ELR (cell line): ENCODE measurements at places on chromosomes 13 and 19.

DNA sequence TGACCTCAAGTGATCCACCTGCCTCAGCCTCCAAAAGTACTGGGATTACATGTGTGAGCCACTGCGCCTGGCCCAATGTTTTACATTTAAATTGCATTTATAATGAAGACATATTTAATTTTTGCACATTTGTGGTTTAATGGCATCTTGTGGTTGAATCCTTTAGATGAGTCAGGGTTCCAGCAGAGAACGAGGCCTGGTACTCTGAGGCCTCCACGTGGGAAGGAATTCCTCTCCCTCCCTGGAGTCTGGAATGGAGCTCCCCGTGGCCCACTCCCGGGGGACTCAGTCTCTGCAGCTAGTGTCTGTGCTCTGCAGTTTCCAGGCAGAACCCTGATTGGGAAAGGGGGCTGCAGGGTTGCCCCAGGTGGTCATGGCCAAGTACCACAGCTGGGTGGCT is 24.2 kb downstream of the ZFR2 start:
- DNase-seq, result peak; percentile 71

- no peak for DNase-seq
These were observed 325.1 kb downstream of the SLC7A1 start for GRCh38 chr13:29270271-29270985.

DNA sequence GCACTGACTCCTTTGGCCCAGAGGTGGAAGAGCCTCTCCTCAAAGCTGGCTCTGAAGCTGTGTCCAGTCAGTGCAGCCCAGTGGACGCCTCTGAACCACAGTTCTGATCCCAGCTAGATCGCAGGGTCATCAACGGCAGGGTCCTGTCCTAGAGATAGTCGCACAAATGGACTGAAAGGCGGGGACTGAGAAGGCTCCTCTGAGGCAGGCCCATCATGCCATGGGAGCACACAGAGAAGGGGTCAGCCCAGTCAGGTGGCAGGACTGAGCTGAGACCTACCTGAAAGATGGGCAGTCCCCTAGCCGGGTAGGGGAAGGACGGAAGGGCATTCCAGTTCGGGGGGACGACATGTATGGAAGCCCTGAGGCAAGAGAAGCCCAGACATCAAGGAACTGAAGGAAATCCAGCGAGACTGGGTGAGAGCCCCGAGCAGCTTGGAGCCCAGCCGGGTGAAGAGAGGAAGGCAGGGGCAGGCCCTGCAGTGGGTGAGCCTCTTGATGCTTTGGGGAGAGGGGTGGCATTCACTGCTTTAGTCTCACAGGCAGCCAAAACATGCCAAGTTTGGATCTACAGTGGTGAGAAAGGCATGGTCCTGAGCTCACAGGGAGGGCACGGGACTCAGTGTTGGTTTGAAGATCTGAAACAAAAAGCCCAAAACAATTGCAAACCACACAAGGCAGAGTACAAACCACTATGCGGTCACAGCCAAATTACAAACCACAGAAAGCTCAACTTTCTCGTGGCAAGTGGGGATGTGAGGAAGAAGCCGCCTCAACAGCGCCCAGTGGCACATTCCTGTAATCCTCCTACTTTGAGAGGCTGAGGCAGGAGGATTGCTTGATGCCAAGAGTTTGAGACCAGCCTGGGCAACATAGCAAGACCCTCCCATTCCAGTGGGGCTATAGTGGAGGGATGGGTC is 10.0 kb downstream of the CALM3 start:
- no peak for DNase-seq

DNA sequence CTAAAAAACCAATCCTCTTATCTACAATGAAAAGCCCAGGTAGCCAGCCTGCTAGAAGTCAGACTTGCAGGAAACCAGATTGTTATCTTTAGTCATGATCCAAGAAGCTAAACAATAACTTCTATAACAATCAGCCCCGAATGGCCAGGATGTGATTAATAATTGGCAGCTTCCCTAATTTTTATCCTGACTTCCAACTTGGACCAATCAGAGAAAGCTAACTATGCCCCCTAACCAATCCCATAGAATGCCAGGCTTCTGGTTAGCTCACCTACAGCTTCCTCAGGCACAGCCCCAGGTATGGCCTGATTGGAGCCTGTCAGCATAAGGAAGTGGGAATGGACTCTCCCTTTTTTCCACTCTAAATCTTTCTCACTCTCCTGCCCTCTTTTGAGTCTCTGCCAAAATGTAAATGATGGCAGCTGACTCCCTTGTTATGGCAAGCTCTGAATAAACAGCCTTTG is 394.9 kb downstream of the DLEU7 start:
- no peak for DNase-seq

DNA sequence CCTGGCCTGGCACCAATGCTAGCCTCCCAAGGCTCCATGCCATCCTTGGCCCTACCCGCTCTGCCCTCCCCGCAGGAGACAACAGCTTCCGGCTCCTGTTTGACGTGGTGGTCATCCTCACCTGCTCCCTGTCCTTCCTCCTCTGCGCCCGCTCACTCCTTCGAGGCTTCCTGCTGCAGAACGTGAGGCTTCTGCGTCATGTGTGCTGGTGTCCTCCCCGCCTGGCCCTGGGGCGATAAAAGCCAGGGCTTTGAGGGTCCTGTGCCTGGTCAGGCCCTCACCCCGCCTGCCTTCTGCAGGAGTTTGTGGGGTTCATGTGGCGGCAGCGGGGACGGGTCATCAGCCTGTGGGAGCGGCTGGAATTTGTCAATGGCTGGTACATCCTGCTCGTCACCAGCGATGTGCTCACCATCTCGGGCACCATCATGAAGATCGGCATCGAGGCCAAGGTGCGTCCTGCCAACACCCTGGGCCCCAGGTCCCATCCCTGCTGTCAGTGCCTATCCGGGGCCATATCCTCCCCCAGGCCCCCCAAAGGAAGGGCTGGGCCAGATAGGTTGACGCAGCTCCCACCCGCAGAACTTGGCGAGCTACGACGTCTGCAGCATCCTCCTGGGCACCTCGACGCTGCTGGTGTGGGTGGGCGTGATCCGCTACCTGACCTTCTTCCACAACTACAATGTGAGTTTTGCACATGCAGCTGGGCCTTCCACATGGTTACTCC is 6.3 kb downstream of the MCOLN1 start:
- DNase-seq, result no peak

GRCh38 chr19:8141726-8142512 is 7.5 kb downstream of the FBN3 start:
- no peak for DNase-seq

- peak; percentile 66 for DNase-seq
These were observed 124.0 kb upstream of the RNF113B start for GRCh38 chr13:98300956-98301641.

- DNase-seq, result peak; percentile 47
These were observed 12.2 kb downstream of the BRD4 start for GRCh38 chr19:15320116-15320515.

DNA sequence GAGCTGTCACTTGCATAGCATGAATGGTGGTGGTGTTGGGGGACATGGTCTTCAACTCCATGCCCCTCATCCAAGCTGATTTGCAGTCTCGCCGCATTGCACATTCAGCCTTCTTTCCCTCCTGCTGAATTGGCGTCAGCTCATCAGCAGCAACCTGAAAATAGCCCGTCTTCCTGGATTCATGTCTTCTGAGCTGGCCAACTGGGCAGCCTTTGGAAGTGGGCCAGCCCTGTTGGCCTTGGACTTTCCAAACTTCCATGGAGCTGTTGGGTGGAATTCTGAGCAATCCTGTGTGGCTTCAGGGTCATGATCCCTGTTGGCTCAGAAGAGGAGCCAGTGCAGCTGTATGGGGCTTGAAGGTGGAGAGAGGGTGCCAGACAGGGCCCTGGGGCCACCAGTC is 68.8 kb downstream of the ZNF536 start:
- no peak for DNase-seq

GRCh38 chr13:42413484-42413815 is 141.5 kb downstream of the AKAP11 start:
- DNase-seq, result no peak

GRCh38 chr13:91632086-91632485 is 233.7 kb downstream of the GPC5 start:
- DNase-seq, result peak; percentile 1

GRCh38 chr13:74206061-74206561 is 71.9 kb upstream of the KLF12 start:
- peak; percentile 70 for DNase-seq

DNA sequence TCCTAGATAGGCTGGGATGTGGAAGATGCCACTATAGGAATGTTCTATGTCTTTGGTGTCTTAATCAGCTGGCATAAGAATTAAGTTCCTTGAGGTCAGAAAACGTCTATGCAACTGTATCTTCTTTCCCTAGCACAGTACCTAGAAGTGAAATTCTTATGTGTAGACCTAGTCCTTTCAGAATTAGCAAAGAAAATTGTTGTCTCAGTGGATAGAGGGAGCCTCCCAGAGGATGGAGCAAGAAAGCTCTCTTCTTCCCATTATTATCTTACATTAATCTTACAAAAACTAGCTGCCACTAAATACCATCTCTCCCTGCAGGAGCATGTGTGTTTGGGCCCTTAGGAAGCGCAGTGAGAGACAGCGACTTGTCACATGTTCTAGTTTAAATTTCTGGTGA is 11.6 kb downstream of the CLDN10 start:
- peak; percentile 33 for DNase-seq

GRCh38 chr19:1233115-1233667 is 4.6 kb downstream of the CBARP start:
- DNase-seq, result no peak

DNA sequence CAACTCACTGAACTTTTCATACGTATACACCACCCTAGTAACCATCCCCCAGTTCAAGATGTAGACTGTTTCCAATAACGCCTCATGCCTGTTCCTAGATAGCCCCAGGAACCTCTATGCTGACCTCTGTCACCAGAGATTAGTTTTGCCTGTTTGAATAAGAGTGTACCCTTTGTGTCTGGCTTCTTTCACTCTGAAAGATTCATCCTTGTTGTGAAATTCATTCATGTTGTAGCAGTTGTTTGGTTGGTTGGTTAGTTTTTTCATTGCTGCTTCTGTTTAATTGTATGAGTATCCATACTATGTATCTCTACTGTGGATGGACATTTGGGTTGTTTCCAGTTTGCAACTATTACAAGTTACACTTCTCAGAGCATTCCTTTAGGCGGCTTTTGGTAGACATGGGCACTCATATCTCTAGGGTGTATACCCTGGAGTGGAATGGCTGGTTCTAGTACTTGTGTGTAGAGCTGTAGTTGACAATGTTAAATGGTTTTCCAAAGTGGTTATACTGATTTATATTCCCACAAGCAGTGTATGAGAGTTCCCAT is 1.6 kb downstream of the RNASEH2B start:
- DNase-seq, result peak; percentile 16

DNA sequence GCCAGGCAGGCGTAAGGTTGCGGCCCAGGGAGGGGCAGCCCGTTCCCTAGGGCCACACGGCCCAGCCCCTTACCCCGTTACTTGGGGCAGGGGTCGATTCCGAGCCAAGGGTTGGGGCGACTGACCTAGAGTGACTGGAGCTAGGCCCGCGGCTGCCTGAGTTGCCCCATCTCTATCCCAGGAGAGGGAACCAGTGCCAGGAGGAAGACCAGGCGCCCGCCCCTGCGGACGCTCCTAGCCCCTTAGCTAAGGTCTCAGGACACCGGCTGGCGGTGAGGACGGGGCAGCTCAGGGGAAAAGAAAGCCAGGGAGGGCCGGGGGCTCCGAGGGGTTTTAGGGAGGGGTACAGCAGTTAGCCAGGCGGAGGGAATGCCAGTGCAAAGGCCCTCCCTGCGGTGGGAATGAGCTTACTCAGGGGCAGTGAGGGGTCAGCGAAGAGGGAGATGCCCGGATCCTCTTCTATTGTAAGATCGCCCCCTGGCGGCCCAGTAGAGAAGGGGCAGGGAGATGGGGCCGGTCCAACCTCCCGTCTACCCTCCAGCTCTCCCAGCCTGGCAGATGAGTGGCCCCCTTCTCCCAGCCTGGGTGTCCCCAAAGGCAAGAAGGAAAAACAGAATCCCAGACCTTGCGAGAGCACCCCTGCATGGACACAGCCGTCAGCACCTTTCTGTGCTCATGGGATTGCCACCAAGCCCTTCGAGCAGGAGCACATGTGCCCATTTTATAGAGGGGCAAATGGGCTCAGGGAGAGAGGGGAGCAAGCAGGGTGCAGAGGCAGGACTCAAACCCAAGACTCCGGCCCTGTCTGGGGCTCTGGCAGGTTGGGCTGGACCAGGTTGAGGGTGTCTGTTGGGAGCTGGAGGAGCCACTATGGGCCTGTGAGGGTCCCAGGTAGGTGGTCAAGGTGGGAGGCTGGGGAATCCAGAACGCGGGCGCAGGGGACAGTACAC is 16.3 kb downstream of the CILP2 start:
- DNase-seq, result peak; percentile 67

- no peak for DNase-seq
These were observed 84.3 kb upstream of the NBEA start for GRCh38 chr13:34857558-34858325.

GRCh38 chr13:113471844-113472243 is 18.6 kb upstream of the ADPRHL1 start:
- DNase-seq, result no peak

DNA sequence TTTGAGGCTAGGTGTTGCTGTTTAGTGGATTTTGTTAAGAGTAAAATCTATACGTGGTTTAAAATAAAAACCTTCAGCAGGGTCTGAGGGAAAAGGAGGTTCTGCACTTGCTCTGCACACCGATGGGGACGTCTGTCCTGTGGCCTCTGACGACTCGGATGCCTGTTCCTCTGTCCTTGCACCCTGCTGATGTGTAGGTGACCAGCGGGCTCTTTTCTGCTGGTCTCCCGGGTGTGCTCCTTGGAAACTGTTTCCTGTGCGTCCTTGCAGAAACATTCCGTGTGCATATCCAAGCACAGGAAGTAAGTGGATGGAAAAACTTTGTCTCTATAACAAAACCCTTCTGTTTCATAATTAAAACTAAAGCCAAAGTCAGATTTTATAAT is 3.8 kb downstream of the ATP4B start:
- no peak for DNase-seq

DNA sequence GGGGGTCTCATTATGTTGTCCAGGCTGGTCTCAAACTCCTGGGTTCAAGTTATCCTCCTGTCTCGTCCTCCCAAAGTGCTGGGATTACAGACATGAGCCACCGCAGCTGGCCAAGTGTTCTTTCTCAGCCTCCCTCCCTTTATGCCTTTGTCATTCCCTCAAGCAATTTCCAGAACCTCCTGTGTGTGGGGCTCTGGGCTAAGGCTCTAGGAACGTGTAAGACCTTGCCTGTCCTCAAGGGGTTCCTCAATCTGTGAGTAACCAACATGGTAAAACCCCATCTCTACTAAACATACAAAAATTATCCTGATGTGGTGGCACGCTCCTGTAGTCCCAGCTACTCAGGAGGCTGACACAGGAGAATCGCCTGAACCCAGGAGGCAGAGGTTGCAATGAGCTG is 15.5 kb upstream of the SPACA4 start:
- peak; percentile 58 for DNase-seq

- DNase-seq, result no peak
These were observed 17.1 kb downstream of the RGL3 start for GRCh38 chr19:11401808-11402543.
